ENCODE measurements at places on chromosomes 3 and 15. TPM values are rescaled to one million over a fixed set of nuclear protein-coding genes. Genes with fewer than 3 reads are reported as not detected.

The PLSCR5 gene
- not detected for total RNA-seq

The KNG1 gene
- total RNA-seq, result not detected

The ST6GAL1 gene
- total RNA-seq, result 4.5 TPM

The C3orf33 gene
- 6.9 TPM for total RNA-seq

The GPD1L gene
- total RNA-seq, result 20.5 TPM

The ADGRG7 gene
- not detected for total RNA-seq

The TMEM45A gene
- total RNA-seq, result 2.6 TPM

The ANKRD34C gene
- not detected for total RNA-seq

The SPG21 gene
- 131 TPM for total RNA-seq

The CHL1 gene
- total RNA-seq, result not detected

The TUSC7 gene
- not detected for total RNA-seq

The TMED3 gene
- total RNA-seq, result 194 TPM

The MYO9A gene
- 10.1 TPM for total RNA-seq

The ERC2 gene
- total RNA-seq, result not detected
